ENCODE measurements at places on chromosomes 6 and 20. TPM values are rescaled to one million over a fixed set of nuclear protein-coding genes. Genes with fewer than 3 reads are reported as not detected.

The HLA-DRB5 gene
- total RNA-seq, result 12.6 TPM

GRCh38 chr6:140073456-140073855 lies 699.0 kb upstream of the CITED2 start:
- DNase-seq, result no peak

GRCh38 chr6:163970846-163971564 lies 556.5 kb downstream of the QKI start:
- DNase-seq, result no peak
- H3K4me3 ChIP-seq, result no peak overlapping the region
- no peaks in the 10 kb centered on the region for H3K36me3 ChIP-seq
- H3K4me1 ChIP-seq, result no peaks in the 10 kb centered on the region
- H3K27ac ChIP-seq, result no peak overlapping the region
- H3K27me3 ChIP-seq, result no peaks in the 10 kb centered on the region

DNA sequence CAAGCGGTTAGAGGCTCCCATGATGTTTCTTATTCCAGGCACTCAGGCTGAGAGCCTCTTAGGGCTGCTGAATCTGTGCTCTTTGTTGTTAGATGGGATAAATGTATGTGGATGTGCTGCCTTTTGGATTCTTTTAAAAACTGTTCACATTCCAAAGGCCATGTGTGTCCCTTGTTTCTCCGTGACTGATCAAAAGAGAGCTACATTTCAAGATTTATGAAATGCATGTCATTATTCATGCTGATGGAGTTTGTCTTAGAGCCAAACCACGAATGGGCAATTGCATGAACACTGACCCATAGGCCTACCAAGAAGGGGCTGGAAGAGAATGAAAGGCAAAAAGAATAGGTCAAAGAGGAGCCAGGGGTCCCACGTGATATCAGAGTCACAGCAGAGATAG lies 104.9 kb upstream of the TSHZ2 start:
- no peak for DNase-seq
- H3K36me3 ChIP-seq, result no peaks in the 10 kb centered on the region
- no peak overlapping the region for H3K4me3 ChIP-seq

DNA sequence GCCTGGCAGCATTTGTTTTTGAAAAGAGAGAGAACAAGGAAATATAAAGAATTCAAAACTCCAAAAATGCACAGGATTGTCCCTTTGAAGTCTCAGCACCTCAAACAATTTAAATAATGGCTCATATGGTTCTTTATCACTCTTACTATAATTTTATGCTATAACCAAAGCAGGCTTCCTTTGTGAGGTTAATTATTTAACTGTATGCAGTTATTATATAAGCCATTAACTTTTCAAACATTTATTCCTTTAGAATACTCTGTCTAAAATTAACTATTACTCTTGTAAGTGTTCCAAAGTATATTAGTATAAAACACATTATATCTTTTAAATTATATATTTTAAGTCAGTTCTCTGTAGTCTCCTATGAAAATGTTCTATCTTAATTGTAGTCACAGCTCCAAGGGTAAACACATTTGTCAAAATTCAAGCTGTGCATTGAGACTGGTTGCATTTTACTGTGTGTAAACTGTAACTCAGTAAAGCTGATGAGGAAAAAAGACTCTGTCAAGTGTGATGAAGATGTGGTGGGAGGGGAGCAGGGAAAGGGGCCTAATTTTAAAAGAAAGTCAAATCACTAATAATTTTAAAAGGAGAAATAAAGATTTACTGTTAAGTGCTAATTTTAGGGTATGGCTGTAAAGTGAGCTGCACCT lies 20.0 kb upstream of the PLAGL1 start:
- no peak overlapping the region for H3K27ac ChIP-seq
- H3K4me1 ChIP-seq, result no peaks in the 10 kb centered on the region
- no peak overlapping the region for H3K4me3 ChIP-seq
- H3K36me3 ChIP-seq, result no peaks in the 10 kb centered on the region
- H3K27me3 ChIP-seq, result no peaks in the 10 kb centered on the region
- DNase-seq, result no peak

The FBXO5 gene
- total RNA-seq, result 3.3 TPM

The BHLHE23 gene
- not detected for total RNA-seq
